H54 (cell line): ENCODE measurements at places on chromosomes 2 and 18.

GRCh38 chr2:188902901-188903491, 71.2 kb upstream of the COL3A1 start:
- DNase-seq, result no peak

GRCh38 chr2:85531589-85531988, 7.4 kb upstream of the MAT2A start:
- DNase-seq, result no peak

- no peak for DNase-seq
These were observed 8.3 kb downstream of the EVX2 start for GRCh38 chr2:176075481-176075880.

GRCh38 chr2:216285701-216286100, 86.6 kb downstream of the MARCHF4 start:
- DNase-seq, result no peak

DNA sequence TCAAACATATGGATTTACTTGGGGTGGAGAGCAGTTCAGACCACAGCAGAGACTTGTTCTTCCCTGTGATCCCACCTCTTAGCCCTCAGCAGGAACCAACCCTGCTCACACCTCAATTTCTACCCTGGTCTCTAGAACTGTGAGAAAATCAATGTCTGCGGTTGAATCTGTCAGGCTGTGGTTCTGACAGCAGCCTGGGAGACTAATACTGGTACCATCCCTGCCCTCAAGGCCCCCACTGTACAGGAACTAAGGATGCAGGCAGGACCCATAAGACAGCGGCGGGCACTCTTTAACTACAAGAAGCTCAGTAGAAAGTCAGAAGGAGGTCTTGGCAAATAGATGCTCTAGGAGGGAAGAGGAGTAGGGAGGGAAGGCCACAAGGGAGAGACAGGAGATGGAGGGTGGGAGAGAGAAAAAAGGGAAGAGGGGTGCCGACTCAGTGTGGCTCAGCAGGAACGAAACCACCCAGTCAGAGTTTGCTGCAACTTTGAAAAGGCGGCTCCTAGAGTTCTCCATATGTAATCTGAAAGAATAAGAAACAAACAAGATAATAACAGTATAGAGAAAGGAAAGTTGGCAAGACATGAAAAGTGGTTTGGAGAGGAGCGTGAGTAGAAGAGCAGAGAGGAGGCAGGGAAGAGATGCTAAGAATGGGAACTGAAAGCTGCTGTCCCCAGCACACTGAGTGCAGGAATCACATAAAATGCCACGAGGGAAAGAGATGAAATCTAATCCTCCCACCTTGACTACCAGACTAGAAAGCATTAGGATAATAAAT, 323.9 kb upstream of the ID2 start:
- DNase-seq, result no peak

DNA sequence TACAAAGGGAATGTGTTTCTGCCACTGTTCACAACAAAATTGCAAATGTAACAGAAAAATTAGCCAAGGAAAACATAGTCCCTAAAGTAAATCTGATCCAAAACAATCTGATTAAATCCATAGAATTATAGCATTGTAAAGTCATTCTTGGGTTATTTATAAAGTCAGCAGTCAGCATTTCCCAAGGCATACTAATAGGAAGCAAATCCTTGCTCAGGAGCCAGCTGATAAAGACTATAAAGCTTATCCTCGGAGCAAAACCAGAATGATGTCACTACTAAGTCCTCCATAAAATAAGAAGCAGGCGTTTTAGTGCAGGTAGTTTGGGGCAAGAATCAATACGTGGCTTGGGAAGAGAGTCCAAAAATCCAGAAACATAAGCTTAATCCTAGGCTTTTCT, 67.3 kb upstream of the CSRNP3 start:
- DNase-seq, result no peak

DNA sequence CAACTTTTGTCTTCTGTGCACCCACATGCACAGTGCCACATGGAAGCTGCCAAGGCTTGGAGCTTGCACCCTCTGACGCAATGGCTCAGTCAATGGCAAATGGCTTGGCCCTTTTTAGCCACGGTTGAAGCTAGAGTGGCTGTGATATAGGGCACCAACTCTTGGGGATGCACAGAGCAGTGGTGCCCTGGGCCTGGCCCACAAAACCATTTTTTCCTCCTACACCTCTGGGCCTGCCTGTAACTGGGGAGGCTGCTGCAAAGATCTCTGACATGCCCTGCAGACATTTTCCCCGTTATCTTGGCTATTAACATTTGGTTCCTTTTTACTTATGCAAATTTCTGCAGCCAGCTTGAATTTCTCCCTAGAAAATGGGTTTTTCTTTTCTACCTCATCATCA, 74.9 kb downstream of the ZDBF2 start:
- no peak for DNase-seq

DNA sequence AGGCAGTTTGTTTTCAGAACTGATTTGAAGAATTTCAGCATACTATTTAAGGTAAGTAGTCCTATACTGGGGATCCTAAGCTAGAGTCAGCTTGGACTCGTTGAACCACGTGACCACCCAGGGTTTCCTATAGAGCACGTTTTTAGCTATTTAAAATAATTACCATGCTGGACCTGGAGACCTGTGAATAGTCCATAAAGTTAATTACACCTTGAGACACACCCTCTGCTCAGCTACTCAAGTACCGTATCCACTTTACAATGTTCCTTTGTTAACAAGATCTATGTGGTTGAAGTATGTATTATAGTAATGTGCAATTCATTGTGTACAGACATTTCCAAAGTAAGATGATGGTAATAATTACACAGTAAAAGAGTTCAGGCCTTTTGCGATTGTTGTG, 67.6 kb downstream of the CRIM1 start:
- no peak for DNase-seq

DNA sequence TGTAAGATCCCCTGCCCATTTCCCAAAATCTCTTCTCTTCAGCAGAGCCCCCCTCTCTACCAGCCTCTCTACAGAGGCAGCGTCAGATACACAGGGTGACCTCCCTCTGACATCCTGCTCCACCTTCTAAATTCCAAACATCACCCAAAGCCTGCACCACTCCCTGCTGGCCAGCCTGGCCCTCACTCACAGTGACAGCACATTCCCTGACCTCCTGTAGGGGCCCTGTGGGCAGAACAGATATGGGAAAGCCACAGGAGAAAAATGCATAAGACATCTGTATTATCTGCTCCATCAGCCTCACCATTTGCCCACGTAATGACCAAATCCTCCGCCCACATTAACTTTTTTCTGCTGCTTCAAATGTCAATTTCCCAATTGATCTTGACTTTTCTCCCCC, 40.6 kb downstream of the TRABD2A start:
- no peak for DNase-seq

- DNase-seq, result no peak
These were observed 54.1 kb downstream of the VIL1 start for GRCh38 chr2:218472988-218473387.

- DNase-seq, result peak; percentile 66
These were observed 34.1 kb downstream of the ODC1 start for GRCh38 chr2:10413991-10414451.

- no peak for DNase-seq
These were observed 78.2 kb downstream of the UBE2E3 start for GRCh38 chr2:181058378-181059269.

DNA sequence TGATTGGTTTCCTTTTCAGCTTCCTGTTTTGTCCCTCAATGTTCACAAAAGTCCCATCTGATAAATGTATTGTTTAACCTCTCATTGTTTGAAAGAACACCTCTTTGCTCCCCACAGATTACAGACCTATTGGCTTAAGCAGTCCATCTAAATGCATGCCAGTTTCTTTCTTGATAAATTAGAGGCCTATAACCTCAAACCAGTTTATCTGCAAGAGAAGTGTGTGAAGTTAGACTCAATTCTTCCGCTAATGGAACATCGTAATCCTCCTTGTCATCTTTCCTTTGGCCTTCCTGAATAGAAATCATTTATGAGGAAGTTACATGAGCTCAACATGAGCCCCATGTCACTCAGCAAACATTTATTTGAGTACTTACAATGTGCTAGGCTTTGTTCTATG, 74.0 kb downstream of the FRZB start:
- no peak for DNase-seq

GRCh38 chr2:136286423-136286822, 168.5 kb upstream of the CXCR4 start:
- no peak for DNase-seq

GRCh38 chr2:31081492-31081891, 56.7 kb downstream of the GALNT14 start:
- DNase-seq, result no peak

DNA sequence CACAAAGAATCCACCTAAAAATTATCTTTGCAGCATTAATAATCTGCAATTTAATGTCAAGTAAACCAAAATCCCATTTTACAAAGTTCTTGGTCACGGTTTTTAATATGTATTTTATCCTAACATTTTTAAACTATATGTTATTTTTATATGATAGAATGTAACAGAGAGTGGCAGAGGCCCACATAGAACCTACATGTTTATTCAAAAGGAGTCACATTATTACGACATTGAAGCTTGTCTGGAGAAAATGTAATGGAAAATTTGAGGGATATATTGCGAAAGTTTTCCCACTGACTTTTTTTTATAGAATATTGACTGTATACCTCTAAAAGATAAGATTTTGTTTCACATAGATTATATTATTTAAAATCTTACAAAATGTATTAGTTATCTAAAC, 89.7 kb upstream of the COL3A1 start:
- DNase-seq, result no peak

GRCh38 chr18:62522504-62523254, at the start of gene ZCCHC2:
Gene ZCCHC2, plus strand, starts transcription at chr18:62523025. Its CDS starts 400 bp downstream, at chr18:62523425.
- DNase-seq, result peak; percentile 86

DNA sequence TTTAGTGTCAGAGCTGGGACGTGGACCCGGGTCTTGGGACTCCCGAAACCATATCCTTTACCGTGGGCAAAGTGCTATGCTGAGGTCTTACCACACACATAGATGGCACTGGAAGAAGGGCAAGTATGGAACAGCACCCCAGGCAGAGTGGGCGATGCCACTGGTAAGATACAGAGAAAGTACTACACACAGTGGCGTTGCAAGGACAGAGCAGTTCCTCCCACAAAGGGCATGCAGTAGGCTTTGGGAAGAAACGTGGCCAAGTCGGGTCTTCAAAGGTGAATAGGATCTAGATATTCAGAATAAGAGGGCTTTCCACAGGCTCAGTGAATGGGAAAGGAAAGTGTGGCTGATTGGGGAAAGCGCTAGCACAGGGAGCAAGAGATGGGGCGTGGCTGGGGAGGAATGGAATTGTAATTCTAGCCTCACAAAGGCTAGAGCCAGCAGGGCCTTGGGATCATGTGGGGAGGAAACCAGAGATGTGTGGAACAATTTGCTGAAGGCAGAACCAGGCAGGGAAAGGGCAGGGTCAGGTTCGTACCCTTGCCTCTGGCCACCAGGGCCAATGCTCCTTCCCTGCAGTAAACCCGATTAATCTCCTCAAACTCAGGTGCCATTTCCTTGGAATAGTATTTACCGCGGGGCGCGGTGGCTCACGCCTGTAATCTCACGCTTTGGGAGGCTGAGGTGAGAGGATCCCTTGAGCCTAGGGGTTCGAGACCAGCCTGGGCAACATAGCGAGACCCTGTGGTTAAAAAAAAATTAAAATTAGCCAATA, 36.0 kb downstream of the PCBP1 start:
- DNase-seq, result no peak

GRCh38 chr2:238863231-238863630, 15.3 kb downstream of the TWIST2 start:
- no peak for DNase-seq

- DNase-seq, result no peak
These were observed 70.9 kb upstream of the ARL5A start for GRCh38 chr2:151899156-151899555.

- DNase-seq, result no peak
These were observed 136.7 kb downstream of the LAMA3 start for GRCh38 chr18:23825978-23826405.

GRCh38 chr2:149167941-149168340, 129.4 kb downstream of the LYPD6B start:
- no peak for DNase-seq

DNA sequence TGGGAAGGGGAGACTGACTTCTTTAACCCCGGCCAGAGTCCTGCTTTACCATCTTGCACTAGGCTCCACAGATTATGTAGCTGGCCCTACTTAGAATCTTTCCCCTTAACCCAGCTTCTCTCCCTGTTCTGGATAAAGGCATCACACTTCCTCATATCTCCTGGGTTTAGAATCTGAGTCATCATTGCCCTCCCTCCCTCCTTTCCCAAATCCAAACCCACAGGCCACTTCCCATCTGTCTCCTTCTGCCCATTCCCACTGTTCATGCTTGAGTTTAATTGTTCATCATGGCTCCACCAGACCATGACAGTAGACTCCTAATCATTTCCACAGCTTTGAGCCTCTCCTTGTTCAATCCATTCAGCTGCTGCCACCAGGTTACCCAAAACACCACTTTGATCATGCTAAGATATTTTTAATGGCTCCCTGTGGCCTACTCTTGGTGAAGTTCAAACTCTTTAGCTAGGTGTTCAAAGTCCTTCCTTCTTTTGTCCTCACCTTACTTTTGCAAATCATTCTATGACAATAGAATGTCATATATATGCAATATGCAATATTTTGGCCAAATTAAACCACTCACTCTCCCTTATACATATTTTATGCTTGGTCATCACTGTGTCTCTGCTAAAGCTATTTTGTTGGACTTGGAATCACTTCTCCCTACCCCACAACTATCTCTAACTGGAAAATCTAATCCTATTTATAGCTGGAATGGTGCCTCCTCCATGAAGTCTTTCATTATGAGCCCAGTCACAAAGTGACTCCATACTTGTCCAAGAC, 5.5 kb downstream of the PDE11A start:
- DNase-seq, result no peak

DNA sequence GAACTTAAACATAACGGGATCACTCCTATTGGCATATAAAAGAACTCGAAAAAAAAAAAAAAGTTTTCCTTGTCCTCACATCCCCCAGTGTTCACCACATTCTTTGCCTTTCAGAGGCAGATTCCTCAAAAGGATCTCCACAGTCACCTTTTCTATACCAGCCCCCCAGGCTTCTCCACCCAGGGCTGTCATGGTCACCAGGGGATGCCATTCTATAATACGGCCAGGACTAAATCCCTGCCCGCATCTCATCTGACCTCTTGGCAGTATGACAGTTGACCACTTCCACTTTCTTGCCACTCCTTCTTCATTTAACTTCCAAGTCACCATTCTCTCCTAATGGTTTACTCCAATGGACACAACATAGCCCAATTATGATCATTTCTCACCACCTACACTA, 29.3 kb downstream of the SOS1 start:
- no peak for DNase-seq

GRCh38 chr2:861655-862354, 88.8 kb upstream of the SNTG2 start:
- no peak for DNase-seq

- no peak for DNase-seq
These were observed 487.6 kb downstream of the PIK3C3 start for GRCh38 chr18:42442656-42443055.
